ENCODE measurements at places on chromosomes 6 and 20. TPM values are rescaled to one million over a fixed set of nuclear protein-coding genes. Genes with fewer than 3 reads are reported as not detected.

DNA sequence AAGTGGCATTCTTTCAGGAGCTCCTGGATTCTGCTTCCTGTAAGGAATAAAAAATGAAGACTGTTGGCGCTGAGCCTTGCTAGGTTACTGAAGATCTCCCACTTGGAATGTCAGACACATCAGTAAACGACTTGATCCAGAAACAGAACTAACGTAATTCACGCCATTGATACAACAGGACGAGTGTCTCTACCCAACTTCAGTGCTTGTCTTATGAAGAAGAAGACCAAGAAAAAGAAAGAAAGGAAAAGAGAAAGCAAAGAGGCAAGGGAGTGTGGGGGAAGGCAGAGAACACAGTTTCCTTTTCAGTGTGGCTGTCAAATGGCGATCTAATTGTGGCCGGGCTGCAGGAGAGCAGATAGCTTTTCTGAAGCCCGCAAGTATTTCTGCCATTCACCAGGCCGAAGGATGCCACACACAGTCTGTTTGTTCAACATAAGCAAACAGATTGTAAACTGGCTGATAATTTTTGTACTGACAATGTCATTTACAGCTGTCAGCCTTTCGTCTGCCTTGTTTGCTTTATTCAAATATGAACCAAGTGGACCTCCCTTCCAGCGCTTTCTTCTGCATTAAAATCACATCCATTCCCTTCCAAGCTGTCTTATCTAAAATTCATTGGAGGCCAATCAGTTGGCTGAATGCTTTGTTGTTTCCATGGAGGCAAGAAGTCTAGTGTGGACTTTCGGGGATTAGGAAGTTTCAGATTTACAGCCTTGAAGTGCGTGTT is 180.6 kb downstream of the FOXA2 start:
- H3K4me1 ChIP-seq = no peaks in the 10 kb centered on the region
- H3K27me3 ChIP-seq = no peaks in the 10 kb centered on the region
- peak overlapping the region; percentile 21 for H3K4me3 ChIP-seq
- H3K36me3 ChIP-seq = no peaks in the 10 kb centered on the region
- H3K27ac ChIP-seq = no peak overlapping the region
- DNase-seq = no peak

DNA sequence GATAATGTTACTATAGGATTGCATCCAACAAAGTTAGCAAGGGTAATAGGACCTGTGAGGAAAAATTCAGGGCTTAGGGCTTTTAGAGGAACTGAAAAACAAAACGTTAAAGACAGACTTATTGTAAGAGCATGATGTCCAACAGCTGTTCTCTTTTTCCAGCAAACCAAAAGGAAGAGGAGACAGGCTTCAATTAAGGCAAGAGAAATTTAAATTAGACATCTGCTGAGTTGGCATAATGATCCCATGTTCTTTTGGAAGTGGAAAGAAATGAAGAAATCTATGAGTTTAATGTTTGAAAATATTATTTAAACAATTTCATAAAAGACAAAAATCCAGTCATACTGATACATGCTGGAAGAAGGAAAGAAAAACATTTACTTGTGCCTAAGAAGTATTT is 95.7 kb upstream of the HMGCLL1 start:
- no peak overlapping the region for H3K4me3 ChIP-seq
- no peaks in the 10 kb centered on the region for H3K4me1 ChIP-seq
- H3K27ac ChIP-seq = no peak overlapping the region
- no peaks in the 10 kb centered on the region for H3K36me3 ChIP-seq
- no peaks in the 10 kb centered on the region for H3K27me3 ChIP-seq

GRCh38 chr6:15340775-15341174 is 94.9 kb downstream of the JARID2 start:
- peaks cover 54% of the 10 kb centered on the region for H3K4me1 ChIP-seq
- H3K27ac ChIP-seq = peak overlapping the region; percentile 71
- H3K4me3 ChIP-seq = peak overlapping the region; percentile 58
- H3K27me3 ChIP-seq = no peaks in the 10 kb centered on the region
- DNase-seq = no peak

DNA sequence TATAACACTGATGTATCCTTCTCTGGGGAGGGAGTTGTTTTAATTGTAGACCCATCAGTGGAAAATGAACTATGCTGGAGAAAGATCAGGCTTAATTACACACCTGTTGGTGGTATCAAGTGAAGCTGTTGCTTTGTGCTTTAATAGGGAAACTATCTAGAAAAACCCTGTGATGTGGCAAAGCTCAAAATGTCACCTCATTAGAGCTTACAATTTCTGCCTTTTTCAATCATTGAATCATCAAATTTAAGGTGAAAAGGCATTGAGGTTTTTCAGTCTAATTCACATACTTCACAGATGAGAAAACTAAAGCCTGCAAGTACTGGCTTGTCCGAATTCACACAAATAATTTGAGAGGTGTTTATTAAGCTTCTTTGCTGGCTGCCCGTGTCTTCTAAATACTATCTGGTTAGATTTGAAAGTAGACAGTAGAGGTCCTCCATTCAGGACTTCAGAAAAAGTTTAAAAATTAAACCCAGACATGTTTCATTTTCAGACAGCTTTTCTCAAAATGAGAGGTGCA is 143.3 kb upstream of the MAP3K7 start:
- no peak for DNase-seq
- H3K27ac ChIP-seq = no peak overlapping the region
- peaks cover 6% of the 10 kb centered on the region for H3K27me3 ChIP-seq
- no peaks in the 10 kb centered on the region for H3K4me1 ChIP-seq
- no peaks in the 10 kb centered on the region for H3K36me3 ChIP-seq
- no peak overlapping the region for H3K4me3 ChIP-seq

GRCh38 chr6:30074331-30075093 is 1.1 kb downstream of the RNF39 start:
- no peak overlapping the region for H3K4me3 ChIP-seq
- DNase-seq = no peak
- H3K36me3 ChIP-seq = peaks cover 15% of the 10 kb centered on the region
- peaks cover 86% of the 10 kb centered on the region for H3K27me3 ChIP-seq
- peaks cover 48% of the 10 kb centered on the region for H3K4me1 ChIP-seq

- peaks cover 2% of the 10 kb centered on the region for H3K4me1 ChIP-seq
- H3K27ac ChIP-seq = no peak overlapping the region
- no peak overlapping the region for H3K4me3 ChIP-seq
- peaks cover 2% of the 10 kb centered on the region for H3K36me3 ChIP-seq
These were observed 107.5 kb downstream of the QKI start for GRCh38 chr6:163522033-163522432.

GRCh38 chr6:90186026-90186425 is 110.6 kb downstream of the BACH2 start:
- H3K27me3 ChIP-seq = no peaks in the 10 kb centered on the region
- H3K4me3 ChIP-seq = no peak overlapping the region
- no peak overlapping the region for H3K27ac ChIP-seq
- DNase-seq = no peak
- peaks cover 59% of the 10 kb centered on the region for H3K4me1 ChIP-seq

DNA sequence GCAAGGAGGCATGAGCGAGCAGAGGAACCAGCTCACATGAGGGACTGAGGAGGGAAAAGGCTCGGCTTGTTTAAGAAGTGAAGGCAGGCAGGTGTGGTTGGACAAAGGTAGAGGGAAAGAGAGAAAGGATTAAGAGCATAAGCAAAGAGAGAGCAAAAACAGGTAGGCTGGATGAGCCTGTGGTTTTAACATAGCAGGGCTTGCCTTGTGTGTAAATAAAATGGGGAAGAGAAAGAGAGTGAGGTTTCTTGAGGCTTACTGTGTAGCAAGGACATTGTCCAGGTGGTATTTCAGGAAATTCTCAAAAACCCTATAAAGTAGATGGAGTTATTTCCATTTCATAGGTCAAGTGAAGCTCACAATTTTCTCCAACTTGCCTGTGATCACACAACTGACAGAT is 93.9 kb upstream of the HDAC2 start:
- no peak for DNase-seq
- no peak overlapping the region for H3K27ac ChIP-seq
- H3K4me1 ChIP-seq = no peaks in the 10 kb centered on the region
- H3K27me3 ChIP-seq = no peaks in the 10 kb centered on the region
- no peaks in the 10 kb centered on the region for H3K36me3 ChIP-seq

- peak; percentile 42 for DNase-seq
- no peaks in the 10 kb centered on the region for H3K27me3 ChIP-seq
- H3K36me3 ChIP-seq = no peaks in the 10 kb centered on the region
- no peak overlapping the region for H3K4me3 ChIP-seq
- no peak overlapping the region for H3K27ac ChIP-seq
These were observed 193.1 kb downstream of the DOK5 start for GRCh38 chr20:54668271-54669039.

DNA sequence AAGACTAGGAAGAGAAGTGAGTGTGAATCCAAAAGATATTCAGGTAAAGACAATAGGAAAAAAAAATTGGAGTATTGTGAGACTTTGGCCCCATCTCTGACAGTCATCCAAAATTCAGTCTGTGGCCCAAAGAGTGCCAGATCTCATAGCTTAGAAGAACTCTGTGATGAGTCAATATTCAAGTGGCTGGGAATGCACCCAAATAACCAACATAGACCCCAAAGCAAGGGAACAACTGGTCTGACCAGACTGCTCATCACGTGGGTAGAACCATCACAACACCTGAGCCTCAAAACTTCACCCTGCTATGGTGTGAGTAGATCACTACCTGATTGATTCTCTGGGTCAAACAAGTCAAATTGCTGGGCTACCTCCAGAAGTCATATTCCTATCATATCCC is 51.1 kb upstream of the TRDN start:
- H3K36me3 ChIP-seq = no peaks in the 10 kb centered on the region
- no peaks in the 10 kb centered on the region for H3K4me1 ChIP-seq
- no peak overlapping the region for H3K4me3 ChIP-seq
- no peaks in the 10 kb centered on the region for H3K27me3 ChIP-seq
- H3K27ac ChIP-seq = no peak overlapping the region

- peaks cover 33% of the 10 kb centered on the region for H3K4me1 ChIP-seq
- no peak for DNase-seq
- no peaks in the 10 kb centered on the region for H3K27me3 ChIP-seq
- peaks cover 2% of the 10 kb centered on the region for H3K36me3 ChIP-seq
These were observed 7.7 kb upstream of the MYB start for GRCh38 chr6:135173242-135173988.

GRCh38 chr6:16374461-16375200 is 136.2 kb downstream of the GMPR start:
- DNase-seq = no peak
- no peaks in the 10 kb centered on the region for H3K27me3 ChIP-seq
- peaks cover 14% of the 10 kb centered on the region for H3K36me3 ChIP-seq
- H3K4me3 ChIP-seq = no peak overlapping the region

- H3K27ac ChIP-seq = no peak within 1 kb of the TSS
- peaks cover 60% of the 10 kb centered on the region for H3K27me3 ChIP-seq
- H3K4me3 ChIP-seq = peak within 1 kb of the TSS; percentile 46
- peaks cover 2% of the 10 kb centered on the region for H3K36me3 ChIP-seq
These were observed at the start of gene SASH1 for GRCh38 chr6:148342350-148343046. Gene SASH1, plus strand, starts transcription at chr6:148342838. Its CDS starts 230 bp downstream, at chr6:148343068.

GRCh38 chr20:57712851-57713504 is 3.2 kb upstream of the PMEPA1 start:
- H3K36me3 ChIP-seq = no peaks in the 10 kb centered on the region
- no peak overlapping the region for H3K4me3 ChIP-seq
- H3K27ac ChIP-seq = no peak overlapping the region
- peaks cover 29% of the 10 kb centered on the region for H3K27me3 ChIP-seq
- DNase-seq = no peak

DNA sequence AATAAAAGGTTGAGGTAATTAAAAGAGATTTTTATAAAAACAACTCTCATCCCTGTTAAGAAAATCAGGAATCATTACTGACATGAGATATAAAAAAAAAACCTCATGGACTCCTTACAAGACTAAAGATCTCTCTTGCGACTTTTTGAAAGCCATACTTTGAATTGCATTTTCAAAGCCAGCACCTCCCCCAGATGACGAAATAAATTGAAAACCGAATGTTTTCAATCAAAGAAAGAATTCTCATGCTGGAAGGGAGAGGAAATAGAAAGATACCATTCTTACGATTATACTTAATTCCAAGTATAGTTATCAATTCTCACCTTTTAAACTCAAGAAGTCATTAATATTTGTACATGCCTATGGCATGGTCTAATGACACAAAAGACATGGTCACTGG is 452.3 kb downstream of the GJA1 start:
- DNase-seq = no peak
- no peaks in the 10 kb centered on the region for H3K27me3 ChIP-seq
- H3K4me1 ChIP-seq = no peaks in the 10 kb centered on the region
- no peak overlapping the region for H3K4me3 ChIP-seq

DNA sequence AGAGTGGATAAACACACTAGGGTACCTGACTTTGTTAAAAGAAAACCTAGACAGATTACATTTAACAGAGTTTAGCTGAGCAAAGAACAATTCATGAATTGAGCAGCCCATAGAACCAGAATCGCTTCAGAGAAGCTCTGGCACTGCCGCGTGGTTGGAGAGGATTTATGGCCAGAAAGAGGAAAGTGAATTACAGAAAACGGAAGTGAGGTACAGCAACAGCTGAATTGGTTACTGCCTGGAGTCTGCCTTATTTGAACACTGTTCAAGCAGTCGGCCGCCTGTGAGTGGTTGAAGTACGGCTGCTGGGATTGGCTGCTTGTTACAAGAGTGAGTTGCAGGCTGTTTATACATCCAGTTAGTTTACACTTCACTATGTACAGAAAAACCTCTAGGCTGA is 253.8 kb upstream of the CDYL start:
- no peaks in the 10 kb centered on the region for H3K4me1 ChIP-seq
- peaks cover 31% of the 10 kb centered on the region for H3K27me3 ChIP-seq
- H3K36me3 ChIP-seq = no peaks in the 10 kb centered on the region

GRCh38 chr20:63402860-63403220 is 41.7 kb upstream of the CHRNA4 start:
- H3K4me3 ChIP-seq = no peak overlapping the region
- H3K36me3 ChIP-seq = no peaks in the 10 kb centered on the region
- no peaks in the 10 kb centered on the region for H3K4me1 ChIP-seq
- no peak overlapping the region for H3K27ac ChIP-seq
- no peak for DNase-seq

DNA sequence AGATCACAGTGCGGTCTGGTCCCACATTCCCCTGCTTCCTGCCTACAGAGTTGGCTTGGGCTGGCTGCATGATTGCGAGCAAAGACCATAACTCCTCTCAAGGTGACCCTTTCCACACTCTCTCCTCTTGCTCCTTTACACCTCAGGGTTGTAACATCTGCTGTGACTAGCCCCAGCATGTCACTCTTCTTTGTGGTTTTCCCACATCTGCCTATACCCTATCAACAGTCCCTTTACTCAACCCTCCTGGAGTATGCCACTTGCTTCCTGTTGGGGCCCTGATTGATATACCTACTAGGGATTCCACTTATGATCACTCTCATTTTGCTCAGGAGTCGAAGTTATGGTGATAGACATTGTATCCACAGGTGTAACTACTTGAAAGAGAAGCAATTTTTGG is 58.9 kb upstream of the SGK1 start:
- H3K4me3 ChIP-seq = no peak overlapping the region
- peaks cover 6% of the 10 kb centered on the region for H3K36me3 ChIP-seq
- DNase-seq = no peak
- H3K27me3 ChIP-seq = no peaks in the 10 kb centered on the region
- peaks cover 42% of the 10 kb centered on the region for H3K4me1 ChIP-seq

HLA-DQA2 gene
- 4.9 TPM for total RNA-seq

CRIP3 gene
- 0.50 TPM for total RNA-seq

BTN3A1 gene
- total RNA-seq = 64.7 TPM

PNPLA1 gene
- total RNA-seq = not detected

MEP1A gene
- not detected for total RNA-seq

DNMT3B gene
- total RNA-seq = 4.7 TPM

FITM2 gene
- total RNA-seq = 2.4 TPM

TMEM200A gene
- total RNA-seq = 5.0 TPM

MUC22 gene
- not detected for total RNA-seq

MUCL3 gene
- total RNA-seq = not detected

VNN1 gene
- total RNA-seq = not detected

COL9A1 gene
- total RNA-seq = not detected
